Esophagus squamous epithelium (tissue), 5 donors: ENCODE measurements at places on chromosomes 1 and 21.

- no peak for DNase-seq
Observed at GRCh38 chr1:244837597-244838258, 2.3 kb downstream of the COX20 start.

- no peak for DNase-seq
Observed at GRCh38 chr1:241343956-241344355, 13.0 kb downstream of the RGS7 start.

- DNase-seq = no peak
Observed at GRCh38 chr1:11772458-11772857, 10.5 kb downstream of the C1orf167 start.

DNA sequence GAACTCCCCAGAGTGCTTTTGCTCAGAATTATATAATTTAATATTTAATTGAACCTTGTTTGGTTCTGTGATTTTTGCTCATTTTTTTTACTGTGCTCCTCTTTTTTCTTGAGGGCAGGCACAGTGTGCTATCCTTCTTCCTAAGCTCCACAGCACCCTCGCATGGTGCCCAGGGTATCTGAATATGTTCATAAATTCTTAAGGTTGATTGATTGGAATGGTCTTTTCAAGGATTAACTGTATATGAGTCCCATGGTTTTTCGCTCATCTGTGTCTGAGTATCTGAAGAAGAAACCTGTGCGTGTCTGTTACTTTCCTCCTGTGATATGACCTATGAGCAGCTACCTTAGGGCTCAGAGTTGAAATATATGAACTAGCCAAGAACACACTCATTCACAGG is 393.7 kb downstream of the HLX start:
- DNase-seq = no peak

- no peak for DNase-seq
Observed at GRCh38 chr1:154966111-154966510, 4.4 kb downstream of the SHC1 start.

- no peak for DNase-seq
Observed at GRCh38 chr1:218785928-218786327, 387.8 kb upstream of the LYPLAL1 start.

DNA sequence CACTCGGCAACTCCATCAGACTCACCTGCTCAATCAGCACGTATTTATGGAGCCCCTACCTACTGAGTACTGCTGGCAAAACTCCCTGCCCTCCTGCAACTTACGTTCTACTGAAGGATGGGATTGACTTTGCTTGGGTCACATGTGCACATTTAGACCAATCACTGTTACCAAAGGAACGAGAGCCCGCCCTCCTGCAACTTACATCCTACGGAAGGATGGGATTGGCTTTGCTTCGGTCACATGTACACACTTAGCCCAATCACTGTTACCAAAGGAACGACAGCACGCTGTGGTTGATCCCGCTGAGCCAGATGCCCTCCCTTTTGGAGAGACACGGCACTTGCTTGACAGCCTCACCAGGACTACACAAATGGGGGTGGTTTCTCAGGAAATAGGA is 46.0 kb downstream of the UBIAD1 start:
- DNase-seq = no peak

- DNase-seq = no peak
Observed at GRCh38 chr1:15786581-15786980, 20.9 kb downstream of the UQCRHL start.

- DNase-seq = no peak
Observed at GRCh38 chr1:238223076-238223640, 332.4 kb upstream of the ZP4 start.

DNA sequence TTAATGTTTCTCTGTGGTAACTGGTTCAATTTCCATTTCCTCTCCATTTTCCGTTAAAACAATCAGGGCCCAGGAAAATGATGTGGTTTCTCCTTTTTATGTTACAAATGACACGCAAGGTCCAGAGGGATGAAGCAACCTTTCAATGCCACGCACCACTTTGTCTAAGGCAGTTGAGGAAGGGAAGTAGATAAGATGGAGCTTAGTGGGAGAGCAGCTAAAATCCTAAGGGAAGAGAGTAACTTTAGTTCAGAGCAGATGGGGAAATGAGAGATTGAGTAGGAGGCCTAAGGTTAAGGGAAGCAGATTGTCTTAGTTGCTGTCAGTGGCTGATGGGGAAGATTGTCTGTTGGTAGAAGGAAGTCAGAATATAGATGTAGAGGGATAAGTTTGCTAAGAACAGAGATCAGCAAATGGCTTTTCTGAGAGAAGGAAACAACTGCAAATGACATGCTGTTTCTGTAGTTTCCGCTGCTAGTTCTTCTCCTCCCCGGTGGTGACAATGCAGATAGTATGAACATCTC is 660 bp downstream of the CD1C start:
- no peak for DNase-seq

DNA sequence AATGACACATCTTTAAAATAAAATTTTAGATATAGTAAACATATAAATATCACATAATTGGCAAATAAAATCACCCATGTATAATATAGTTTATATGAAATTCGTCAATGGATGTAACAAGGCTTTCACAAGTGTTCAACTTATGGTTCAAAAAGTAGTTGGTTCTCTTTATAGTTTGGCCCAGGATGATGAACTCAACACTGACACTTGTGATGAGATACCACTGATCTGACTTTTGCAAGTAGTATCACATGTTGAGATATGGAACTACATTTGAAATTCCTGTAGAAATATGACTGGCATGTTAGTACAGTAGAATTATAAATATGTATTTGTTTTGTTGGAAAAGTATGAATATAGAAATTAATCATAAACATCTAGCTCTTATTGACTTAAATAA is 1.8 kb downstream of the TNNI3K start:
- no peak for DNase-seq

DNA sequence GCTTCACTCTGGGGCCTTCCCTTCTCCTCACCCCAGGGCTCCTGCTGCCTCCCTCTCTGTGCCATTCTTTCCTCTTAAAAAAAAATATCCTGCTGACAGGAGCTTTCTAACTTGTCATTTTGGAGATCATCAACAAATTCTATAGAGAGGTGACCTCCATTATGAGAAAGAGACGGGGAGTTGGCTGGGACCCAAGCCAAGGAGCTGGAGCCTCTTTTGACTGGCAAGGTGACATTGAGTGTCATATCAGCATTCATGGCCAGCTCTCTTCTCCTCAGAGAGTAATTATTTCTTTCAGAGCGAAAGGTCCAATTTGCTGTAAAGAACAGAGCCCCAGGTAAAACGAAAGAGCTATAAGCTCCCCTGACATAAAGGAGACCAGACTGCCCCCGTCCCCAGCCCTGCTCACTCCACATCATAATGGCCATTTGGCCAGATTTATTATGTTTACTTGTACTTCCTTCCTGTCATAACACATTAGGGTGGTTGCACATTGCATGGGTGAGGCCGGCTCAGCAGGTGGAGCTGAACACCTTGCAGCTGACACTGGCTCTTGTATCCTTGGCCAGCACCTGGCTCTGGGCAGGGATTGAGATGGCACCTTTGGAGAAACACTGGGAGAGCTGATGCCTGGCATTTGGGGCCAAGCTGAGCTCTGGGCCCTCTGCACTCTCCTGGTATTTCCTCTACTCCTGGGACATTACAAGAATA is 404.0 kb upstream of the VAMP3 start:
- DNase-seq = no peak

DNA sequence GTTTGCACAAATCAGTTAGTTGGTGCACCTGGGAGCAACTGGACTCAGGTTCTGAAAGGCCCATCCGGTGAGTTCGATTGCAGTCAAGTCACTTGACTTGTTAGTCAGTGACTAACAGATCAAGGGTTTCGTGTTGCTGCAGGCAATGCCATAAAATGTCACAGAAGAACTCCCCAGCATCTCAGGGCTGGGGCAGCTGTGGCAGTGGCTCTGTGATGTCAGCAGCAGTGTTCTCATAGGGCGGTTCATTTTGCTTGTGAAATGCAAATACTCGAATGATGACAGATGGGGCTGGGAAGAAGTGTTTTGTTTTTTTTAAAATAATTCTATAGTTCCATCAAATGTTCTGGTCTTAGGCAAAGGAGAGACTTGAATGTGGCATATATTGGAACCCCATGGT is 287.8 kb downstream of the LMX1A start:
- no peak for DNase-seq
